ENCODE measurements at places on chromosomes 3 and 15. TPM values are rescaled to one million over a fixed set of nuclear protein-coding genes. Genes with fewer than 3 reads are reported as not detected.

DNA sequence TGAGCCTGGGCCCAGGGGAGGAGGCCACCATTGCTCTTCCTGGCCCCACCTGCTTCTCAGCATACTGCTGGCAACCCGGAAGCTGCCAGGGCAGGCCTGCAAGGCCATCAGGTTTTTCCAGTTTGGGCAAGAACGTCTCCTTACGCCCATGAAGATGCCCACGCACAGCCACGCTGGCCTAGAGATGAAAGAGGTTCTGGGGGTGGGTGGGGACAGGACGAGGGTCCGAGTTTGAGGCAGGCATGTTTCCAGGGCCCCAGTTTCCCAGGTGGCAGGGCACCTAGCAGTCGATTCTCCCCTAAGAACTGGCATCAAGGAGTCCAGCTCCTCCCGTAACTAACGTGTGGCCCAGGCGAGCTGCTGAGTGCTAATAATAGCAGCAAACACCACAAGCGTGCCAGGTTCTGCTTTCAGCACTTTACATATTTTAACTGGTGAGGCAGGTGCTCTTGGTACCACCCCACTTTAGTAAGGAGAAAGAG is 45.8 kb downstream of the ZNF710 start:
- DNase-seq: no peak

The GOLGA6L4 gene
- total RNA-seq: 0.83 TPM

GRCh38 chr3:99630815-99631214 is 7.6 kb upstream of the COL8A1 start:
- no peak for DNase-seq

The SLITRK3 gene
- not detected for total RNA-seq

DNA sequence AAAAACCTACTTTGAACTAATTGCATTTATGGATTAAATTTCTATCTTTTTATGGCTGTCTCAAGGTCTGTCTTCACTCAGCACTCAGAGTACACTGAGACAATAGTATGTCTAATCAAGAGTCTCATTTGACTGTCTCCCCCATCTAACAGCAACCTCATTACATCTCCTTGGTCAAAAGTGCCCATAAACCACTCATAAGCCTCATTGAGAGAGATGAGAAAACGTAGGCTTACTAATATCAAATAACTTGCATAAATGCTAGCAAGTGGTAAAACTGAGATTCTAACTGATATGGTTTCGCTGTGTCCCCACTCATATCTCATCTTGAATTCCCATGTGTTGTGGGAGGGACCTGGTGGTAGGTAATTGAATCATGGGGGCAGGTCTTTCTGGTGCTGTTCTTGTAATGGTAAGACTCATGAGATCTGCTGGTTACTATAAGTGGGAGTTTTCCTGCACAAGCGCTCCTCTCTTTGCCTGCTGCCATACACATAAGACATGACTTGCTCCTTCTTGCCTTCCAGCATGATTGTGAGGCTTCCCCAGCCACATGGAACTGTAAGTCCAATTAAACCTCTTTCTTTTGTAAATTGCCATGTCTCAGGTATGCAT is 113.9 kb downstream of the TFDP2 start:
- DNase-seq: no peak

The LPP gene
- total RNA-seq: 111 TPM

GRCh38 chr15:93800805-93801204 is 430.6 kb upstream of the MCTP2 start:
- DNase-seq: no peak

The IQSEC1 gene
- total RNA-seq: 6.4 TPM

The CHL1 gene
- 1.6 TPM for total RNA-seq

The TRIM42 gene
- not detected for total RNA-seq

DNA sequence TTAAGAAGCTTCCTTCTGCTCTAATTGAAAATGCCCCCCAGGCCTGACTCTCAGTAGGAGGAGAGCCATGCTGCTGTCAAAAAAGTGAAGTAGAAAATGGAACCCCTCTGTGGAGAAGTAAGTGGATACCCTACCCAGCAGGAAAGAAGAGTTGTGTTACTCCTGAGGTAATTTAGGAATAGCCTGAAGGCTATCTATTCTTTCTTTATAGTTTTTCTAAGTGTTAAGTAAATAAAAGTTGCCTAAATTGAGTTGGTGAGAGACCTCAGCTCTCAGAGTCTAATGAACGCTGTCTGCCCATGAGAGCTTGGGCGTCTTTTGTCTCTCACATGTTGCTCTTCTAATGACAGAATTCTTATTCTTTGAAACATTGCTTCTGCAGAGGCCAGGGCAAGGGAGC is 116.2 kb downstream of the NSUN3 start:
- DNase-seq: no peak

DNA sequence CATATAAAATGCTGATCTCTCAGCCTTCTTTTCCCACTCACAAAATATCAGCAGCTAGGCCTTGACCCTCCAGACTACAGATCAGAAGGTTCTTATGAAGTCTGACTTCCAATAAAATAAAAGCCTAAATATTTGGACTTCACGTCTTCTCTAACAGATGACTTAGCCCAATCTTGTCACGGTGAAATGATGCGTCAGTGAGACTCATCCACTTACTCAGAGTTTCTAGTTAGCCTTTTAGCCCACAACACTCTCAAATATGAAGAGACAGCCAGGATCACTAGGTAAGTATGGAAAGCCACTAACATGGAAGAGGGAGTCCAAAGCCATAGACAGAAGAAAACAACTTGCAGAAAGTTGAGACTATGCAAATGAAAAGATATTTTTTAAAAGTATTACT is 601.2 kb downstream of the PYDC2 start:
- DNase-seq: peak; percentile 6

- peak; percentile 60 for DNase-seq
Observed at GRCh38 chr3:54819946-54820345, 107.9 kb downstream of the LRTM1 start.

The MINDY2 gene
- 9.3 TPM for total RNA-seq

DNA sequence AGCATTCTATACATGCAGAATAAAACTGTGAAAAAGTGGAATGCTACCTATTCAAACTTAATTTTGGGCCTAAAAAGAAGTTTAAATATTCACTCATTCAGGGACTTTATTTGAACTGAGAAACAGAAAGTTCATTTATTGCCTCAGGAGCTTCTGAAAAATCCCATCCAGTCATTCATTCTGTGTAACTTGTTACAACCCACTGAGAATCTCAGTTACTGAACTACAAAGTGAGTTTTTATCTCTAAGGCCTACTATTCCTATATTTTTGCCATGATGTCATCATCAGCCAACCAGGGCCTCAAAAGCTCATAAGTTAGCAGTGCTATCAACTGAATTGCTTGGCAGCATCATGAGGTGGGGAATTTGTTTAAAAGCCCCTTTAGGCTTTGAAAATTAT is 98.0 kb upstream of the BOC start:
- DNase-seq: no peak

The PDE12 gene
- total RNA-seq: 16.8 TPM

The RYR3 gene
- total RNA-seq: 0.18 TPM

DNA sequence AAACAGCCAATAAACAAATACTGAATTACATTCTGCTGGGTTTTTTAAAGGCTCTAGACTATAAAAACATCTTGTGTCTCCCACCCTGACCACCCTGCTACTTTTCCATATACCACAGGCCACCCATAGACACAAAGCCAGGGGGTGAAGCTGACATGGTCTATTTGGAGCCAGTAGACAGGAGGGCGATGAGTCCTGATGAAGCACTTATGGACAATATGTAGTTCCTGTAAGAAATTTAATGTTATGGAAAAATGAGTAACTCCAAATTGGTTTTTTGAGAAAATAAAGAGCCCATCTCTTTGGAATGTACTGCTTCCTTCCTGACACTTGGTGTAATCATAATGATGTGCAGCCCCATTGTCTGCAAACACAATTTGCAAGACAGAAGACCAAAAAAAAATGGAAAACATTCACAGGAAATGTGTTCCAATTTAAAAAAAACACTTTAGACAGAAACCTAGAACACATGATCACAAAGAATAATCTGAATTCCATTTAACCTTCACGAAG is 11.8 kb downstream of the SSR3 start:
- DNase-seq: no peak

GRCh38 chr15:76863123-76863522 is 42.0 kb downstream of the SCAPER start:
- no peak for DNase-seq

GRCh38 chr3:141223673-141224166 is 7.9 kb upstream of the PXYLP1 start:
- DNase-seq: no peak

The ZNF385D gene
- total RNA-seq: 0.28 TPM

The MCF2L2 gene
- total RNA-seq: under 0.01 TPM

The CHD2 gene
- total RNA-seq: 71.4 TPM

- no peak for DNase-seq
Observed at GRCh38 chr3:126956866-126957650, 25.9 kb upstream of the PLXNA1 start.

GRCh38 chr15:99387421-99388168 is 136.3 kb downstream of the LRRC28 start:
- DNase-seq: no peak

DNA sequence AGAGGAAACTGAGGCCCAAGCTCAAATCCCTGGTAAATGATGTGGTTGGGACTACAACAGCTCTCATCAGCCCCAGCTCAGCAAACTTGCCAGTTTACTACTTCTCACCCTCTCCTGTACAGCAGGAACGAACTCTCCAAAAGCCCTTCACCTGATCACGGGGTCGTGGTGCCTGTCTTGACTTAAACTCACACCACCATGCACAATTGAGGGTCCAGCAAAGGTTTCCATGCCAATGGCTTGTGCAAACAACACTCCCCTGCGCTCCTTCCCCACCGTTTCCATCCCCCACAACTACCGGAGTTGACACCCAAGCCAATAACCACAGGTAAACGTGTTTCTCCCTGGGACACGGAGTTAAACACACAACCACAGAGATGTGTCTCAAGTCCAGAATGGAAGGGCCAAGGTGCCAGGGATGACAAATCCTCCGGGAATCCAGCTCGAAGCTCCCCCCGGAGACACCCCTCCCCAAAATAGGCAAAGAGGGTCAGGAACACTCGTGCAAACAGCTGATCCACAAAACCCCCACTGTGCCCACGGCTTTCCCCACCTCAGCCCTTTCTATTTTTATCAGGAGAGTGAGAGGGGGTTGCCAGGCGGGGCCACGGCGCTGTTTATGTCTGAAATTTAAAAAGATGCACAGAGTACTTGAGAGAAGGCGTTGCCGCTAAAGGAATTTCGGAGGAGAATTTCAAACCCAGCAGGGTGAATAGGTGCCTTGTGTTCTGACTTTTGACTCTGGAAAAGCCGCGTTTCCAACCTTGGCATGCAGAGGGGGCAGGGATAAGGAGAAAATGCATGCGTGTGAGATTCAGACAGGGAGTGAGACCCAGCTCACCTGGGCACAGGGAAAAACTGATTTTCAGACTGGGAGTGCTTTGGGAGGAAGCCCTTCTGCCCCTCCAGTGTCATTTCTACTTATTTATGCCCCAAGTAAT is 10.6 kb upstream of the ACAN start:
- no peak for DNase-seq

DNA sequence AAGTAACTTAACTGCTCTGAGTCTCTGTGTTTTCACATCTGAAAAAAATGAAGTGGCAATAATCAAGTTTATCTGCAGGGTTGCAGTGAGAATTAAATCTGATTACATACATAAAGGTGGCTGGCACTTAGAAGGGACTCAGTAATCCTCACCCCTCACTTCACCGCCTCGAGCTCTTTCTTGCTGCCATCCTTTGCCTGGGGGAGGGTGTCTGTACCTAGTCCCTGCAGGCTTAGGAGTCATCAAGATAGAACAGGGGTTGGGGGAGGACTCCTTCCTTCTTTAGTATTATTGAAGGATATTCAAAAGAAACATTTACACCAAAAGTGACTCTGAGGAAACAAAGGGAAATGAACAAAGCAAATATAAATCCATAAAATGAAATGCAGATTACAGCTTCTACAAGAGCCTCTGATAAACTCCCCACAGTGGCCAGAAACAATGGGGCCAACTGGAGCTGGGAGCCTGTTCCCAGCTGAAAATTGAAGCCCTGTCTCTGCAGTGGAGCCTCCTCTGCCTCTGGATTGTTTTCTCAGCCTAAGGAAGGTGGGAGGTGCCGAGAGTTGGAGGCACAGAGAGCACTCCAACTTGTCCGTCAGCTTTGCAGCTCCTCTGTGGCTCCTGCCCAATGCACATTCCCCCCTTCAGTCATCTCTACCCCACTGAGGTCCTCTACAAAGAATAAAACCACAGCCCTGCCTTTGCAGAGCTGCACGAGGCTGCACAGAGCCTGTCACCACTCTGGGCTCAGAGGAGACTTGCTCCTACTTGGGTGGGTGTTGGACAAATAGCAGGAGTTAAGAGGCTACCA is 41.8 kb downstream of the CRYGS start:
- DNase-seq: no peak

- DNase-seq: no peak
Observed at GRCh38 chr3:195591220-195591619, 7.5 kb upstream of the APOD start.

The FMN1 gene
- total RNA-seq: 29.4 TPM

The SCAANT1 gene
- not detected for total RNA-seq

The GFM1 gene
- 36.0 TPM for total RNA-seq

The STX19 gene
- not detected for total RNA-seq

The C2CD4A gene
- total RNA-seq: not detected

- DNase-seq: peak; percentile 68
Observed at GRCh38 chr3:42214565-42215283, 51.3 kb downstream of the CCK start.

GRCh38 chr15:71011503-71012155 is 103.6 kb upstream of the THSD4 start:
- peak; percentile 84 for DNase-seq

GRCh38 chr3:72411126-72411525 is 437.1 kb downstream of the SHQ1 start:
- peak; percentile 22 for DNase-seq

DNA sequence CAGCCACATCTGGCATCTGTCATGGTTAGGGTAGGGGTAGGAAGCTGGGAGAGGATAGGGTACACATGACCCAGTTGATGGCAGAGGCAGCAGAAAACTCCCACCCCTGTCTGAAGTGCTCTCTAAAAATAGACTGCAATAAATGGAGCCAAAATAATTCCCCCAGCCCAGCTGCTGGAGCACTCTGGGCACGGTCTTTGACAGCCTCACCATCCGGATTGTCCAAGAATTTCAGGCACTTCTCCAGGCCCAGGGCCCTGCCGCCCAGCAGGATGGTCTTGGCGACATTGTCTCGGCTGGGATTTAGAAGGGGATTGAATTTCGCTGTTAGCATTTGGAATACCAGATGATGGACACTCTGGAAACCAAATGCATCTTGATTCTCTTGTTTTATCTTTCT is 103.7 kb downstream of the IQSEC1 start:
- no peak for DNase-seq

- DNase-seq: peak; percentile 3
Observed at GRCh38 chr3:36741285-36741684, 23.1 kb downstream of the DCLK3 start.

DNA sequence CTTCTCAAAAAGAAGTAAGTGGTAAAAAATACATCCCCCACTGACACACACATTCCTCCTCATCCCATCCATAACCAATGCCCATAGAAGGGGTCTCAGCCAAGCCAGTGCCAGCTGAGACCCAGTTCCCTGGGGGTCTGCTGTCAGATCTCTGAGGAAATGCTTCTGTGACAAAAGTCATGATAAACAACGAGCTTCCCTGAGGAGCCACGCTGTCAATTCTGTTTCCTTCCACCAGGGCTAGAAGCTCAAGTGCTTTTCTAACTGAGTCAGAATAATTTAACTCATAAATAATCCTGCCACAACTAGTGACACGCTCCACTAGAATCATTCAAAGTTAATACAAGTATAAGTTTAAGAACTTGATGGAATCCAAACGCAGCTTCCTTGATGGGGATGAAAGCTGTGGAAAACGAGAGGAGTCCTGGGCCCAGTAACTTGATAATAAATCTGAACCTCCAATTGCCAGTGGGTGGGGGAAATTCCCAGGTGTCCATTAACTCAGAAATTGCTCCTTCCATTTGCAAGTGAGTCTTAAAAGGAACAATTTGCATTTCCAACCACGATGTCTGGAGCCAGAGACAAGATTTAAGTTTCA is 348.7 kb upstream of the LMCD1 start:
- no peak for DNase-seq

Data from IMR-90 (cell line).